ENCODE measurements at places on chromosomes 1 and 21.

- peak; percentile 51 for DNase-seq
Measured at GRCh38 chr1:227035316-227035715, 95.2 kb downstream of the COQ8A start.

DNA sequence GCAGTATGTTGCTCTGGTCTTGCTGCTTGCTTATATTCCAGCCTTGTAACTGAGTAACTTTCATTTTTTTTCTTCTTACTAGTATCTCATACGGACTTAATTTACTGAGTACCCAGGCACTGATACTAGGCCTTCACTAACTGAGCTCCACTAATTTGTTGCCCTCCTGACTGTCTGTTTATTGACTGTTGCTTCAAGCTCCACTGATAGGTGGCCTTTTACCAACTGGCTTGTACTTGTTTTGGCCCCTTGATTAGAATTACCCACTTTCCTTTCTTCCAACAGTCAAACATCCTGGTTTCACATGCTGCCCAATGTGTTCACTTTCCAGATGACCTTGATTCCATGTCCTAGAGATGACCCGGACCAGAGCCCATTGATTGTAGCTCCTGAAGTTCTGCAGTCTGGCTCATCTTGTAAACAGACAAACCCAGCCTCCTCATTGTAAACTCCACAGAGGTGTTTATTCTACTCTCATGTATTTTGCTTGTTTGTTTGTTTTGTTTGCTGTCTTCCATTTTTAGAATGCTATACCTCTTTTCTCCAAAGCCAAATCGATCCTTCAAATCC lies 27.7 kb downstream of the RGS1 start:
- DNase-seq, result no peak

DNA sequence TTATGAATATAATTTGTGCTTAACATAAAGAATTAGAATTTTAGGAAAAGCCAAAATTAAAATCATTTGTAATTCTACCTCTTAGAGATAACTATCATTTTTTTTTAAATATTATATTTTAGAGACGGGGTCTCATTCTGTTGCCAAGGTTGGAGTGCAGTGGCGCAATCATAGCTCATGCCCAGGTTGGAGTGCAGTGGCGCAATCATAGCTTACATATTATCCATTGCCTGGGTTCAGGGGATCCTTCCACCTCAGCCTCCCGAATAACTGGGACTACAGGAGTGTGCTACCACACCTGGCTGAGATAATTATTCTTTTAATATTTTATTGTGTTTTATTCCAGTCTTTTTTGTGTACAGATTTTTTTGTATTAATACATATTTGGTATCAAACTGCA lies 8.3 kb downstream of the RASAL2 start:
- DNase-seq, result no peak

DNA sequence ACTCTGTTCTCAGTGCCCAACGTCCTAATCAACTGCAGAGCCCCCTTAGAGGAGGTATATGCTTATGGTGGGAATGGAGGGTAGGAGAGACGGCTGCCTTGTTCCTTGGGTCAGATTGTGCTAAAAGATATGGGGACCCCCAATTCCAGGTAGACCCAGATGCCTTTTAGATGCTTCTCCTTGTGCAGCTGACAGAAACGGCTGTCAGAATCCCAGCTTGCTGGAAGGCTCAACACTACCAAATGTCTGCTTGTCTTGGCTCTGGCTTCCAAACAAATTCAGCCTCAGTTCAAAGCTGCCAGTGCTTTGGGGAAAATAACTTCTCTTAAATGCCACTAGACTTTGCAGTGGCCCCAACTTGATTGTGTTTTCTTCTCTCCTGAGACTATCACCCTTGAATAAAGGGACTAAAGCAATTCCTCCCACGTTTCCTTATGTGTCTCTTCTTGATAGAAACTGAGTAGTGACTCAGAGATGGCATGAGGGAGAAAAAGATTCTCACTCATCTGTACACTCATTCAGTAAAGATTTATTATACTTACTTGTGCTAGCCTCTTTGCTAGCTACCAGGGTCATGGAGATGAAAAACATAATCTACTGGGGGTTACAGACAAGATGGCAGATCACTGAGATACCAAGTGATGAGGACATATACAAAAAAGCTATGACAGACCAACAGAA lies 3.4 kb upstream of the RNF19B start:
- DNase-seq, result no peak

- DNase-seq, result no peak
Measured at GRCh38 chr1:198118134-198118533, 38.7 kb upstream of the NEK7 start.

GRCh38 chr1:39087435-39087834 lies 61.3 kb downstream of the NDUFS5 start:
- DNase-seq, result no peak

DNA sequence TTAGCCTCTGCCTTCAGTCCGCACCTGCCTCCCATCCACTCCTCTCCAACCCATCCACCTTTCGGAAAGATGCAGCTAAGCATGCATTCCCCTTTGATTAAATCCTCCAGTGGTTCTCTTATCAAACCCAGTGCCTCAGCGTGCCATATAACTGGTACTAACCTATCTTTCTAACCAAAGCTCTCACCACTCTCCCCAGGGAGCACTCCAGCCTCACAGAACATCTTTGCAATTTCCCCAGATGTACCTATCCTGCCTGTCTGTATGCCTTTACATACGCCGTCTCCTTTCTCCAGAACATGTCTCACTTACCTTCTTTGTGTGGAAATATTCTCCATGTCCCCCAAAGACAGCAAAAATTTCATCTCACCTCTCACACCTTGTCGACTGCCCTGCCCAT lies 80.0 kb downstream of the SLC25A24 start:
- peak; percentile 24 for DNase-seq

- DNase-seq, result peak; percentile 84
Measured at GRCh38 chr21:44020551-44020950, 8.4 kb downstream of the TRAPPC10 start.

DNA sequence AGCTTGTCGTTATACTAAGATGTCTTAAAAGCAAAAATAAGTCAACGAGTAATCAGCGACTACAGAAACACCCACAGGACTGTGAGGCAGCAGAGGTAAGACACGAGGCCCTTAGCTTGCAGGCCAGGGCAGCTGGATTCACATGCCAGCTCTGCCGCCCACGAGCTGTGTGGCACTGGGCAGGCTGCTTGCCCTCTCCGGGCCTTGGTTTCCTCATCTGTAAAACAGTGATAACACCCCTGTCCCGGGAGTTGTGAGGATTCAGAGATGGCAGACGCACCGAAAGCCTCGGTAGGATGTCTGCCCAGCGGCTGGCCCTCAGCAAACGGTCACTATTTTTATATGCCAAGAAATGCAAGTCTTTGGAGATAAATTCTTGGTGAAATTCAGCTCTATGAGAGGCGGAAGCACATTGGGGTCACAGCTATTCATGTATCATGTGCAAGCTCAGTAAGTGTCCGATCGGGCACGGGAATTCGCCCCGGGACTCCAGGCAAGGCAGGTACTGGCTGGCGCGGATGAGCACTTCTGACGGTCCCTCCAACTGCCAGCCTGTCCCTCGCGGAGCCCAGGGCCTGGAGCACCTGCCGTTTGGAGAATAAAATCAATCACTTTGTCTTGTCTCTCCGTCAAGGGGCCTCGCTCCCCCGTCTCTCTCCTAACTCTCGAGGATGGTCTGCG lies 1.1 kb downstream of the C2CD2 start:
- no peak for DNase-seq

DNA sequence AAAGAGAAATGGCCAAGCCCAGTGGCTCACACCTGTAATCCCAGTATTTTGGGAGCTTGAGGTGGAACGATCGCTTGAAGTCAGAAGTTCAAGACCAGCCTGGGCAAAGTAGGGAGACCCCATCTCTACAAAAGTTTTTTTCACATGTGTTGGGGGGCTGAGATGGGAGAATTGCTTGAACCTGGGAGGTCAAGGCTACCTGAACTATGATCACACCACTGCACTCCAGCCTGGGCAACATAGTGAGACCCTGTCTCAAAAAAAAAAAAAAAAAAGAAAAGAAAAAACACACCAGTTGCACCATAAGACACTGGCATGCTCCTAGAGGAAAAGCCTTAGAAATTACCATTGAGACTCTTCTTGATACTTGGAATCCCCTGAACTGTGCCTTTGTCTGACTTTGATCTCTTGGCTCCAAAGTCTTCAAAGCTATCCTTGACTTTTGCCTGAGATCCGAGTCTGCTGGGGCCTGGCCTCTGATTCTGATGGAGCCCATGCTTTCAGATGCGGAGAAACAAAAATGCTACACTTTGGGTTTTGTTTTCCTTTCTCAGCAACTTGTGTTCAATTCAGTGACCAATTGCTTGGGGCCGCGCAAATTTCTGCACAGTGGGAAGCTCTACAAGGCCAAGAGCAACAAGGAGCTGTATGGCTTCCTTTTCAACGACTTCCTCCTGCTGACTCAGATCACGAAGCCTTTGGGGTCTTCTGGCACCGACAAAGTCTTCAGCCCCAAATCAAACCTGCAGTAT lies 33.7 kb downstream of the ATP5PO start:
- no peak for DNase-seq

DNA sequence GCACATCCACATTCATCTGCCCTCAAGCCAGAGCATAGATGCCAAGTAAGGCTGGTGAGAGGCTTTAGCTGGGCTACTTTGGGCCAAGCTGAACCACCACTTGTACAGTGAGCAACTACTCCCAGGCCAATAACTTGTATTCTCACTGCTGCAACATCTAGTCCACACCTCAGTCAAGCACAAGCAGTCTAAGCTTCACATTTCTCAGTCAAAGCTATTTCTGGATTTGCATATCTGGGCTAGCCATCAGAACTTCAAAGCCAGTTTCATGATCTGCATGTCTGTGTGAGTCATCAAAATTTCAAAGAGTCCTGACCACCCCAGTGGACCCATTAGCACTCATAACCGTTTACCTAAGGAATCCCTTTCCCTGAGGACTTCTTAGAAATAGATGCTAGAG lies 77.7 kb upstream of the DIRAS3 start:
- no peak for DNase-seq

DNA sequence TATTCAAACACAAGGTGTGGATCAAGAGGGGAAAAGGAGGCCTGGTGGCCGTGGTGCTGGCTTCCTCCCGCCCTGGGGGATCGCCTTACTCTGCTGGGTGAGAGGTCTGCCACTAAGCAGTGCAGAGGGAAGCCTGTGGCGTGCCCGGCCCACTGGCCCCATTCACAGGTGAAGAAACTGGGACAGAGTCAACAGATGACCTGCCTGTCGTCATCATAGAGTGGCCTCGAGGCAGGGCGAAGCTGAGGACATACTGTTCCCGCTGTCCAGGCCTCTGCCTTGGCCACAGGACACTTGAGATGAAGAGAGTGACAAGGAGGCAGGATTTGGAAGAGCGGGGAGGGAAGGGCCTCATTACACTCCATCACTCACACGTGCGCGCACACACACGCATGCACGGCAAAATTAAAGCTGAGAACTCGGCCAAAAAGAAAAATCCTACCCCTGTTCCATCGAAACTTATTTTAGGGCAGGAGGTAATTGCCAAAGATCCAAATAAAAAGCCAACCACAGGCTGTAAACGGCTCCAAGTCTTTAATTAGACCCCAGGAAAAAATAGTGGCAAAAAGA lies 50.5 kb downstream of the CASZ1 start:
- DNase-seq, result no peak

GRCh38 chr1:61353797-61354406 lies 271.5 kb downstream of the NFIA start:
- DNase-seq, result peak; percentile 12

DNA sequence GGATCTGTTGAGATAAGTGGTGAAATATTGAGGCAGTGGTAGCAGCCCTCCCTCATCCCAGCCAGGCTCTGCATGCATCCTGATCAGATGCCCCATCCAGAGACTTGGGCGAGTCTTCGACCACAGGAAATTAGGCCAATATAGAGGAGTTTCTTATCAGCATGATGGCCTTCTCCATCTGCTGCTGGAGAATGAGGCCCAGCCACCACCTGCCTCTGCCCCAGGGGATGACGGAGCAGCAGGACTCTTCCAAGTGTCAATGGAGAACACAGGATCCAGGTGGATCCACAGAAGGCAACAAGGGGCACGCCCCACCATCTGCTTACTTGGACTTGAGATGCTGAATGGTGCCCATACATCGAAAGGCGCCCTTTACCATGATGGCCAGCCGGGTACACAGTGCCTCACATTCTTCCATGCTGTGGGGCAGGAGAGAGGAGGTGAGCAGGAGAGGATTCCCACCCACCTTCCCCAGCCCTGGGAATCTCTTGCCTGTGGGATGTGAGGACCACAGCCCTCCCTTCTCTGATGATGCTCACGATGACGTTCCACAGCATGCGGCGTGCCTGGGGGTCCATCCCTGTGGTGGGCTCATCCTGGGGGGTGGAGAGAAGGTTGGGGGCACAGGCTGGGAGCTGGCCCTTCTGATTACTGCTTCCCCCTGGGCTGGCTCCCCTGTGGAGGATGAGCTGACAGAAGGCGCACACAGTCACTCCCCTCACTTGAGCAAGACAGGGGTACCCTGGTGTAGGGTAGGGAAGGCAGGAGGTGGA lies 91.5 kb upstream of the GCLM start:
- peak; percentile 91 for DNase-seq

DNA sequence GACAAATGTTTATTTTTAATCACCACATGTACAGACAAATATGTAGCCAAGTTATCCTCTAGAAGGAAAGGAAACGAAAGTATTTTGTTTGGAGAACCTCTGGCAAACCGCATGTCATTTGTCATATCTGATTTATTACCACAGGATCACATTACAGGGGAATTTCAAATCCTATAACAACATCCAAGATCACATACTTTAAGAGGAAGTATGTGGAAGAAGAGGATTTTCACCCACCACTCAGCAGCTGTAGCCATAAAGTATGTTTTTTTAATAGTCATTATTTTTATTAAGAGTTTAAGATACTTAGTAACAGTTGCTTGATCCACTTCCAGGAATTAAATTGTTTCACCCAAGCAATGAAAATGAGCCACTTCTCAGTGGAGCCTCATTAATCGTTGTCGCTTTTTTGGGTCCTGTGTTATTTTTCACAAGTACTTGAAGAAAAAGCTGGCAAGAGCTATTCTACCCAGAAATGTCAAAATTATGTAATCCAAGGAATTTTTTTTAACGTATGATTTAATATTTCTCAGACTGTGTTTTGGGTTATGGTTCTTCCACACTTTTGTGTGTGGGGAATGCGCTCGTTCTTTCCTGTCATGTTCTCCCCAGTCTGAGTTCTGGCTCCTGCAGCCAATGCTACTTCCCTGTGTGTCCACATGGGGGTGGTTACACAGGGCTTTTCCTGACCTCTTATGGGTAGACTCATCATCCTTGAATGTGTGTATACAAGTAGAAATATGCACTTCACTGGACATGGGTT lies 6.9 kb downstream of the SERTAD4 start:
- DNase-seq, result peak; percentile 39

Data from NCI-H69 (cell line).